ENCODE measurements at places on chromosomes 1 and 21.

DNA sequence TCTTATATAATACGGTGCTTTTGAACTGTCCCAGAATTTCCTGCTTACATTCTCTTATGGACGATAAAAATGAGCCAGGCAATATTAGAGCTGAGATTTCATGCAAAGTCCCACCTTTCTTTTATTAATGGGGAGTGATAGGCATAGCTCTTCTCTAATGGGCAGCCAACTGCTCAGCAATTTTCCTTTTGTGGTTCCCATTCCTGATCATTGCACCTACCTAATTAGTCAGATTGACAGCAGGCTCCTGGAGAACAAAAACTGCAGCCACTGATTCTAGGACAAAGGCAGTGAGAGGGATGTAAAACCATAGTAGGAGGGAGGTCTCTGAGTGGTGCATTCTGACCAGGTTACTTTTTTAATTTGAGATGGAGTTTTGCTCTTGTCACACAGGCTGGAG lies 110.4 kb downstream of the UCK2 start:
- no peak for DNase-seq

GRCh38 chr1:93629101-93630059 lies 52.3 kb downstream of the BCAR3 start:
- peak; percentile 78 for DNase-seq

GRCh38 chr1:17370618-17371017 lies 1.4 kb upstream of the PADI6 start:
- DNase-seq, result no peak

DNA sequence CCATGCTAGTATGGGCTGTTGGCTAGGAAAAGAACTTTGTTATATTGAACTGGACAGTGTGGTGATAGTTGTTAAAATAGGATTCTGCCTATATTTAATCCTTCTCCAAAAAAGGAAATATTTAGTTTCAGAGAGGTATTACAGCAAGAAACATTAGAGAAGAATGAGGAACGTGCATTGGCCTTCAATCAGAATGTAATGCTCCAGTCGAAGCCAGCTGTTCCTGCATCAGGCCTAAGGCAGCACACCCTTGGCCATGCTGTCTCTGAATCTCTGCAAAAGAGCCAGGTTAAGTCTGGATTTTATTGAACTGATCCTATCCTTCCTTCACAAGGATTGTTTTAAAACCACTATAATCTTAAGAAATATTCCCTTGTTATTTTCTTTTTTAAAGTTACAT lies 35.3 kb upstream of the RALGPS2 start:
- no peak for DNase-seq

- peak; percentile 60 for DNase-seq
These were observed 10.4 kb downstream of the C1orf226 start for GRCh38 chr1:162391790-162392563.

GRCh38 chr1:41658431-41659158 lies 174.1 kb upstream of the EDN2 start:
- no peak for DNase-seq

- no peak for DNase-seq
These were observed 13.8 kb upstream of the SLC2A7 start for GRCh38 chr1:9039761-9040658.

- DNase-seq, result no peak
These were observed 103.2 kb upstream of the CAMK1G start for GRCh38 chr1:209480345-209480744.

DNA sequence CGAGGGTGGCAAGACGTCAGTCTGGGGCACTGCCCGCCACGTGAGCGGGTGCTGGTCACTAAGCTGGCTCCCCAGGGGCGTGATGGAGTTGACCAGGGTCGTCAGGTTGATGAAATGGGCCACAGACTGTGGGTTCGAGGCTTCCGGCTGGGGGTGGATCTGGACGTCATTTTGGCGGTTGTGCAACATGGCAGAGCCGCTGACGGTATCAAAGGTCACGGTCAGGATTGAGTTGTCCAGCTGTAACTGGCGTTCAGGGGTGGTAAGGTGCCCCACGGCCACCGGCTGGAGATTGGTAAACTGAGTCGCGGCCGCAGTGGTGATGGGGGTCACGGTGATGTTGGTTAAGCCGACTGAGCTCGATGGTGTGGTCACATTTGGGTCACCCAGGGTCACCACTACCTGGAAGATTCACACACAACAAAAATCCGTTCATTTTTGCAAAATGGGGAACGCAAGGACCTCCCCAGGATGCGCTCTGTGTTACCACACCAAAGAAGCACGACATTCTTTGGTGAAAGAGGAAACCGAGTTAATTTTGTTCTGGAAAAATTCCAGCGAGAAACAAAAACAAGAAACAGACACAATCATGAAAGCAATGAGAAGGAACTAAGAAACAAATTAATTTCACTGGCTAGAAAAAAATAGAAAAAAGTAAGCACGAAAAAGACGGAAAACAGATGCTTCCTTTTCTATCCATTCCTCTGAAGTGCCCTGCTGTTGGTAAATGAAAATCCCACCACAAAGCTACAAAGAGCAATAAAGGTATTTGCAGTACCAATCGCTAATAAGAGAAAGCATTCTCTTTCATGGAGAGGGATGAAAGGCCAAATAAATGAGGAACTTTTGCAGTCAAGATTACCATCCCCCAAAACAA lies 34.7 kb upstream of the RIPK4 start:
- DNase-seq, result no peak

GRCh38 chr1:213519098-213519497 lies 468.1 kb downstream of the RPS6KC1 start:
- peak; percentile 91 for DNase-seq

GRCh38 chr1:44807364-44808062 lies 362 bp upstream of the DYNLT4 start:
- DNase-seq, result no peak

Measured in NCI-H1092 treated with DMSO at 0.1 percent for 48 hours (cell line).